ENCODE measurements at places on chromosomes 2 and 18.

- DNase-seq = no peak
Observed at GRCh38 chr2:102266204-102266603, 45.2 kb upstream of the IL1RL1 start.

DNA sequence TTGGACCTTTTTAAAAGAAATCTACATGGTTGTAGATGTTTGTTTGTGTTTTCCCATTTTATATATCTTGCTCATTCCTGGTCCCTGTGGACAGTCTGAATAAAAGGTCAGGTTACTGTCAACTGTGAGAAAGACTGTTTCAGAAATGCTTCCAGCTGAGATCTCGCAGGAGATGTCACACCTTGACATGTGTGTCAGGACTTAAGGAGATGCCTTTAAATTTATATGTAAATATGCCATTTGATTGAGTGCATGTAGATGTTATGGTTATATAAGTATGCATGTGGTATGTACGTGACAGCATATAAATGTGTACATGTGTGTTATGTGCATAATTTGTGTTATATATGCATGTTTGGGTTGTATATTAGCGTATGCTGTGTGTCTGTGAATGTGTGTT is 2172.3 kb upstream of the CELF4 start:
- no peak for DNase-seq

DNA sequence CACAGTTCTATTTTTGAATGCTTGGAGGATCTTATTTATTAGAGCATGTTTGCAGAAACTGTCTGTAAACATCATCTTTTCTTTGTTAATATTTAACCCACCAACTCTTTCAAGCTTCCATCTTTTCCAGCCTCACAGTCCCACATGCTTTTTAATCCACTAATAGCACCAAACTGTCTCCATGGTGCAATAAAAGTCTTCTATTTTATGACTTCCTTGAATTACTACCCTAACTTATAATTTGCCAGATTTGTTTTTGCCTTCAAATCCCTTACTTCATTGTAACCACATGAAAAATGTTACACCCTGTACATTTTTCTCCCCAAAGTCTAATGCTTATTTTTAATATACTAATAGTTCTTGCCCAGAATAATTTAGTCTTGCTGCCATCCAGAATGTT is 792.6 kb downstream of the PLCL1 start:
- DNase-seq = no peak

- no peak for DNase-seq
Observed at GRCh38 chr18:63858456-63858855, 29.0 kb upstream of the SERPINB2 start.

DNA sequence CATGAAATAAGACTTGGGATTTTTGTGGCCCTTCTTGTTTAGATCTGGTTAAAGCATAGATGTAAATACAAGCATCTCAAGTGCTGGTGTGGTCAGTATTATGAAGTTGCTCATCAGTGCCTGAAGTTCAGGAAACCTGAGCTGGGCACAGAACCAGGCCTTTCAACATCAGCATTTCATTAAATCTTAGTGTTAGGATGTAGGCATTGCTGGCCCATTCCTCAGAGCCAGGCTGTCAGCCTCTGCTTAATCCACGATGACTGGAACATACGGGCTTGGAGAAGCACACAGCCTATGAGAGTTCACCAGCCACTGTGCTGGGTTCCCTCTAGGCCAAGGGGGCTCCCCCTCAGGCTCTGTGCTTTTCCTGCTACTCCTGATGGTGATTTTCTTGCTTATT is 270.2 kb downstream of the EN1 start:
- DNase-seq = no peak
